ENCODE measurements at places on chromosomes 13 and 19. TPM values are rescaled to one million over a fixed set of nuclear protein-coding genes. Genes with fewer than 3 reads are reported as not detected.

- DNase-seq: no peak
Measured at GRCh38 chr13:113855012-113855921, 8.6 kb downstream of the GAS6 start.

GRCh38 chr13:104773775-104774174, 1707.6 kb upstream of the SLC10A2 start:
- no peak for DNase-seq

GRCh38 chr19:8254286-8255001, 45.3 kb downstream of the CERS4 start:
- DNase-seq: no peak

MATK gene
- total RNA-seq: 1.9 TPM

All from aorta (tissue), 5 donors.